ENCODE measurements at places on chromosomes 3 and 15.

DNA sequence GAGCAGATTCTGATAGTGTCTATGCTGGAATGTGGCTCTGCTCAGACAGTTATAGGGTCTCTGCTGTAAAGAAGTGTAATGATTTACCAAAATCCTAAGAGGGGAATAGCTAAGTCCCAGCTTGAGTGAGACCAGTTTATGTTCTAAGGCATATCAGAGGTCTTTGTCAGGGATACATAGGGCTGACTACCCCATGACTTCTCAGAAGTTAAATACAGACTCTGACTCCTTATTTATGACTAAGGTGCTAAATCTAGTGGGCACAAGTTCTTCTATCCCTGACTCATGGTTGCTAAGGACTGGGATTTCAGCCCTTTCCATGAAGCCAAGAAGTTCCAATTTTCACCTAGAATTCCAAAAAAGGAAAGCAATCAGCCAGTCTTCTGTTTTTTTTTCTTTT lies 192.6 kb upstream of the POU1F1 start:
- DNase-seq, result no peak

DNA sequence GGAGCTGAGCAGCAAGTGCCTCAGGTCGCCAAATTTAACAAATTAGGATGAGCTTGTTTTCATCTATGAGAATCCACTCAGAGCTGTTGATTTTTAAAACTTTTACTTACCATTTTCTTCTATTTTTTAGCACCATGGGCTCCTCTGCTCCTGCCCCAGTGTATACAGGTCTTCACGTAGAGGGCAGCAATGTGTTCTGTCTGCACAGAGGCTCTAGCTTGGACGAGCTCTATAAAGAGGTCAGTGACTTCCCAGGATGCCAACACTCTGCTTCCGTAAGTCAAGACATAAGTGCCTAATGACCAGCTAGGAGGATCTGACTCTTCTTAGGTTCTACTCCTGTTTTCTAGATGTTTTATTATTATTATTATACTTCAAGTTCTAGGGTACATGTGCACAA lies 41.2 kb upstream of the CNOT10 start:
- DNase-seq, result no peak

- DNase-seq, result no peak
These were observed 233.0 kb upstream of the POU1F1 start for GRCh38 chr3:87509401-87509800.

DNA sequence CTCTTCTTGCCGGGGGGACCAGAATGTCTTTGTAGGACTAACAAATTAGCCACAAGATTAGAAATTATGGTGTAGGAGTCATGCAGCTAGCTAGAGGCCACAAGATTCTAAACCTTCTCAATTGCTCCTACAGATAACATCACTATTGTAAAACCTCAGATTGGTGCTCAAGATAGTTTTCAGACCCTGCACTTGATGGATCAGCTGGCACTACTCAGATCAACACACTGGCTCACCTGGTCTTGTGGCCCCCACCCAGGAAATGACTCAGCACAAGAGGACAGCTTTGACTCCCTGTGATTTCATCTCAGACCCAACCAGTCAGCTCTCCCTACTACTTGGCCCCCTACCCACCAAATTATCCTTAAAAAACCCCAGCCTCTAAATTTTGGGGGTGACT lies 124.1 kb upstream of the RASGRP1 start:
- no peak for DNase-seq

DNA sequence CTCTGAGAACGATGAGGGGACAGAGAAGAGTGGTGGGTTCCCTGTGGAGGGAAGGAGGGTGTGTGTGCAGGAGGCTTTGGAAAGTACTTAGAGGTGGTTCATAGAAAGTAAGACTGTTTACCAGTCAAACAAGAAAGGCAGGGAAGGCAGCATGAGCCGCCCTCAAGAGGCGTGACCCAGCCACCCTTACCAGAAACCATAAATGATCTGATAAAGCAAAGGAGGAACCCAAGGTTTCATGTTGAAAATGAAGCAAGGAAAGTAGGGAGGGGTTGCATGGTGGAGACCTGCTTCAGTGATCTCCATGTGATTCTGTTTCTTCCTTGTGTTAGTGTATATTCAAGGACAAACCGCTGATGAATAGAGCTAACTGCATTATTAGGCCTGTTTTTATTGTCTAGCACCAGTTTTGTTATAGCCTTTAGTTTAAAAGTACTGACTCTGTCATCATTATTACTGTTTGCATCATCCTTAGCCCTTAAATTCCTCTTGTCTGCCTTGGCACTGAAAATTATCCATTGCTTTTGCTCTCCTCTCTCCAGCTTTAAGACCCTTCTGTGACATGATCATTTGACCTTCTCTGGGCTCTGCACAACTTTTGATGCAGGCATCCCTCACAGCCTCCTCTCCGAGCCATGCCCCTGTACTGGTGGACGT lies 96.1 kb downstream of the STAC start:
- DNase-seq, result no peak

- DNase-seq, result peak; percentile 28
These were observed 45.7 kb downstream of the TCF12 start for GRCh38 chr15:56964182-56964581.

- DNase-seq, result peak; percentile 13
These were observed 8.4 kb downstream of the THBS1 start for GRCh38 chr15:39589193-39589814.

GRCh38 chr3:128588147-128588546 lies 62.5 kb downstream of the RPN1 start:
- DNase-seq, result no peak

DNA sequence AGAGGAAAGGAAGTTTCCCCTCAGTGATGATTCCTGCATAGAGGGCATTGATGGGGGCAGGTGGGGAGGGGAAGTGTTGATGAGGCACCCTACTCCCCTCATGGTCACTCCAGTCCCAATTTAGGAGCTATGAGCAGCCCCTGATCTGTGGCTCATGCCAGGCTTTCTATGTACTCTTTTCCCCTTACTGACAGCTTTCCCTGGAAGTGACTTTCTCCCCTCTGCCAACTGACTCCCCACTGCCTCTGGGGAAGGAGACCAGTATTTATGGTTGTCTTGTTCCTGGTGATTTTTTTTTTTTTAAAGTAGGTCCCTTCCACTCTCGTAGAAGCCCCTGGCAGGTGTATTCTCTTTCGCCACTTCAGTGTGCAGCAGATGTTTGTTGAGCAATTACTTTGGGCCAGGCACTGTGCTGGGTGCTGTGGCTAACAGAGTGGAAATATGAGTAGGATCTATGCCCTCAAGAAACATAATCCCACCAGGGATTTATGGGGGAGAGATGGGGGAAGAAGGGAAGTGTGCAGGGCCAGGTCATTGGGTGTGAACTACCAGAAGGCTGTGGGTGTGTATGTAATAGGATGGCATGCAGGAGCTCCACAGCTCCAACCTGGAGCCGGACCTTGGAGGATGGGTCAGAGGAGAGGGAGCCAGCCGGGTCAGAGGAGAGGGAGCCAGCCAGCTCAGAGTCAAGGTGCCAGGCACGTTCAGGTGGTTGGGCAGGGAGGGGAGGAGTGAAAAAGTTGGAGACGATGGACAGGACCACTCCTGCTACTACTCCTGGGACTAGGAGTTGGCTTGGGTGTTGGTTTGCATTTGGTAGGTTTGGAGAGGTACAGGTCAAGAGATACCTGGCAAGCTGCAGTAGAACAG lies 3.5 kb downstream of the SMAD6 start:
- no peak for DNase-seq

GRCh38 chr3:73708956-73709355 lies 84.2 kb upstream of the PDZRN3 start:
- no peak for DNase-seq

GRCh38 chr3:12148183-12148940 lies 10.3 kb downstream of the TIMP4 start:
- peak; percentile 77 for DNase-seq

All from fibroblast of mammary gland (primary cell).